ENCODE measurements at places on chromosomes 2 and 18. TPM values are rescaled to one million over a fixed set of nuclear protein-coding genes. Genes with fewer than 3 reads are reported as not detected.

Gene SCN7A
- total RNA-seq = not detected

Gene SAG
- total RNA-seq = 0.05 TPM

Gene UGT1A6
- total RNA-seq = not detected

Gene NAT8
- not detected for total RNA-seq

Gene TMEM163
- total RNA-seq = 0.27 TPM

Gene IL1RL1
- total RNA-seq = 10.7 TPM

Gene C1QL2
- not detected for total RNA-seq

Gene CHRND
- not detected for total RNA-seq

- peaks cover 5% of the 10 kb centered on the region for H3K27me3 ChIP-seq
- peaks cover 7% of the 10 kb centered on the region for H3K4me1 ChIP-seq
- H3K36me3 ChIP-seq = no peaks in the 10 kb centered on the region
- no peak overlapping the region for H3K4me3 ChIP-seq
- no peak for DNase-seq
- H3K27ac ChIP-seq = no peak overlapping the region
Observed at GRCh38 chr2:1132328-1132969, 181.8 kb downstream of the SNTG2 start.

GRCh38 chr2:166365803-166366420 lies 9.8 kb downstream of the SCN9A start:
- H3K4me3 ChIP-seq = no peak overlapping the region
- no peak for DNase-seq
- no peaks in the 10 kb centered on the region for H3K36me3 ChIP-seq

DNA sequence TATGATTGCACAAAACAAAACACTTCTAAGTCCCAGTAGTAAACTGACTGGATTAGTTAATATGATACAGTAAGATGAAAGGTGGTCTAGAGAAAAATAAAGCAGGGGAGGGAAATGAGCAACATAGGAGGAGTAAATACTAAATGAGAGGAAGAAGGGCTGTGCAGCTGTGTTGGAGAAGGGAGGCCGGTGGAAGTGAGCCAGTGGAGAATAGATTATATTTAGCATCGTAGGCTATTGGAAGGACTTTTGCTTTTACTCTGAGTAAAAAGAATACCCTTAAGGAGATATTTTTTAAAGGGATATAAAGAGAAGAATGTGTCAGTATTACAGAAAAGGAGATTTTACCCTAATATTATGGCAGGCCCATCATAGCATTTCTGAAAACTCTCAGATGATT lies 12.7 kb downstream of the WDR75 start:
- no peak overlapping the region for H3K4me3 ChIP-seq
- no peaks in the 10 kb centered on the region for H3K27me3 ChIP-seq
- H3K36me3 ChIP-seq = peaks cover 85% of the 10 kb centered on the region
- no peak for DNase-seq

DNA sequence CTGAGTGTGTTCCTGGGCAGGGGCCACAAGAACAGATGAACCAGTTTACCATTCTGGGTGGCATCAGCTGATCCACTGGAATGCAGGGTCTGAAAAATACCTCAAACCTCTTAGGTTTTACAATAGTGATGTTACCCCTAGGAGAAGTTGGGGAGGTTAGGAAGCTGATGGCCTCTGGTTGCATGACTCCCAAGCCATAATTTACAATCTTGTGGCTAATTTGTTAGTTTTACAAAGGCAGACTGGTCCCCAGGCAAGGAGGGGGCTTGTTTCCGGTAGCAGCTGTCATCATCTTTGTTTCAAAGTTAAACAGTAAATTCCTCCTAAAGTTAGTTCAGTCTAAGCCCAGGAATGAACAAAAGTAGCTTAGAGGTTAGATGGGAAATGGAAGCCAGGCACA lies 113.8 kb upstream of the SLC38A11 start:
- H3K27me3 ChIP-seq = peaks cover 10% of the 10 kb centered on the region
- no peaks in the 10 kb centered on the region for H3K36me3 ChIP-seq
- H3K27ac ChIP-seq = no peak overlapping the region
- peaks cover 1% of the 10 kb centered on the region for H3K4me1 ChIP-seq

- no peak overlapping the region for H3K4me3 ChIP-seq
- H3K4me1 ChIP-seq = peaks cover 14% of the 10 kb centered on the region
- DNase-seq = no peak
- peaks cover 6% of the 10 kb centered on the region for H3K27me3 ChIP-seq
- no peaks in the 10 kb centered on the region for H3K36me3 ChIP-seq
Observed at GRCh38 chr18:76996429-76996828, 136.2 kb downstream of the MBP start.

GRCh38 chr2:23803264-23803964 lies 123.5 kb downstream of the ATAD2B start:
- H3K4me1 ChIP-seq = peaks cover 5% of the 10 kb centered on the region
- H3K36me3 ChIP-seq = peaks cover 18% of the 10 kb centered on the region
- H3K27ac ChIP-seq = no peak overlapping the region
- H3K4me3 ChIP-seq = no peak overlapping the region

DNA sequence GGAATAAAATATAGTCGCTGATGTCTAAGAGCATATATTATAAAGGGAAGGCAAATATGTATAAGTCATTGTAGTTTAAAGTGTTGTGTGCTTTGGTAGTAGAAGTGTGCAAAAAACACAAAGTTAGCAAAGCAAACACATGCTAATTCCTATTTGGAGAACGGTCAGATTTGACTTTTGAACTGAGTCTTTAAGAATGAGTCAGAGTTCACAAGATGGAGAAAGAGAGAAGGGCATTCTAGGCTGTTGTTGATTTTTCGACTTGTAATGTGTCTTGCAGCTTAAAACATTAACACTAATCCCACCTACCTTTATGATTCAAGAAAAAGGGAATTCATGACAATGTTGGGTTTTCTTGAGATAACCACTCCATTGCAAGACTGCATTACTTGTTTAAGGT lies 98.1 kb downstream of the CRIM1 start:
- no peak overlapping the region for H3K27ac ChIP-seq
- H3K4me1 ChIP-seq = no peaks in the 10 kb centered on the region

GRCh38 chr2:187207126-187207525 lies 240.9 kb downstream of the CALCRL start:
- no peak for DNase-seq
- no peak overlapping the region for H3K27ac ChIP-seq
- no peaks in the 10 kb centered on the region for H3K4me1 ChIP-seq
- H3K27me3 ChIP-seq = no peaks in the 10 kb centered on the region

- H3K4me1 ChIP-seq = peaks cover 17% of the 10 kb centered on the region
- peaks cover 65% of the 10 kb centered on the region for H3K36me3 ChIP-seq
- no peak overlapping the region for H3K27ac ChIP-seq
- H3K27me3 ChIP-seq = no peaks in the 10 kb centered on the region
- DNase-seq = no peak
- H3K4me3 ChIP-seq = no peak overlapping the region
Observed at GRCh38 chr2:120278901-120279300, 26.2 kb downstream of the RALB start.

- peak; percentile 29 for DNase-seq
- peaks cover 4% of the 10 kb centered on the region for H3K4me1 ChIP-seq
- no peak within 1 kb of the TSS for H3K27ac ChIP-seq
- peaks cover 62% of the 10 kb centered on the region for H3K27me3 ChIP-seq
Observed at GRCh38 chr2:85132834-85133637, at the start of gene TCF7L1. TCF7L1 (plus strand) TSS chr2:85133392; CDS start chr2:85133685, 293 bp downstream.

DNA sequence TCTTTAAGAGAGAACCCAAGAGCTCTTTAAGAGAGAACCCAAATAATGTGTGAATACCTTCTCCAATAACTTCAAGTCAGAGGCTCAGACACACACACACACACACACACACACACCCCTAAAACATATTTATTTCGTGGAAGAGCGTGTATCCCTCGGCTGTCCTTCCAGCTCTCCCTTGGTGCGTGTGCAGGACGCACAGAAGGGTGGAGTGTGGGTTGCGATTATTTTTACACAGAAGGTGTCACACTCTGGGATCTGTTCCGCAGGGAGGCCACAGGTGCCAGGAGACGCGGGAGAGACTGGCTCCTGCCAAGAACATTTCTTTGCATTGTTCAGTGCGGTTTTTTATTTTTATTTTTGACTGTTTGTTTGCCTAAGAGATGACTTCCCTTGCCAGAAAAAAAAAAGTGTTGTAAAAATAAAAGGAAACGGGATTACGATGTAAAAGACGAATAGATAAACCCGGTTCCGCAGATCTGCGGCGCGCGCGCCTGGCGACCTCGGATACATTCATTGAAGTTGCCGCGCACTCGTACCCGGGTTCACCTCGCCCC lies 47.3 kb upstream of the ATP6V1B1 start:
- H3K4me3 ChIP-seq = peak overlapping the region; percentile 66
- peaks cover 20% of the 10 kb centered on the region for H3K4me1 ChIP-seq
- H3K27ac ChIP-seq = no peak overlapping the region
- no peaks in the 10 kb centered on the region for H3K36me3 ChIP-seq
- H3K27me3 ChIP-seq = peaks cover 84% of the 10 kb centered on the region
- no peak for DNase-seq

GRCh38 chr2:109666466-109666865 lies 52.3 kb downstream of the SOWAHC start:
- H3K27ac ChIP-seq = no peak overlapping the region
- DNase-seq = no peak
- no peaks in the 10 kb centered on the region for H3K36me3 ChIP-seq
- no peak overlapping the region for H3K4me3 ChIP-seq

GRCh38 chr2:34045101-34045655 lies 446.1 kb upstream of the FAM98A start:
- no peaks in the 10 kb centered on the region for H3K4me1 ChIP-seq
- no peaks in the 10 kb centered on the region for H3K36me3 ChIP-seq
- no peak overlapping the region for H3K4me3 ChIP-seq
- no peaks in the 10 kb centered on the region for H3K27me3 ChIP-seq

GRCh38 chr2:195674491-195675221 lies 17.6 kb downstream of the SLC39A10 start:
- H3K27me3 ChIP-seq = no peaks in the 10 kb centered on the region
- DNase-seq = no peak
- H3K4me1 ChIP-seq = peaks cover 11% of the 10 kb centered on the region
- no peak overlapping the region for H3K4me3 ChIP-seq

GRCh38 chr2:224685121-224685520 lies 31.0 kb downstream of the CCDC195 start:
- H3K27ac ChIP-seq = no peak overlapping the region
- no peaks in the 10 kb centered on the region for H3K4me1 ChIP-seq
- no peak for DNase-seq
- no peaks in the 10 kb centered on the region for H3K36me3 ChIP-seq
- peaks cover 4% of the 10 kb centered on the region for H3K27me3 ChIP-seq

GRCh38 chr18:13243363-13243762 lies 24.8 kb downstream of the LDLRAD4 start:
- H3K4me1 ChIP-seq = no peaks in the 10 kb centered on the region
- no peaks in the 10 kb centered on the region for H3K36me3 ChIP-seq
- no peak for DNase-seq
- H3K27ac ChIP-seq = no peak overlapping the region
- no peaks in the 10 kb centered on the region for H3K27me3 ChIP-seq
- no peak overlapping the region for H3K4me3 ChIP-seq

DNA sequence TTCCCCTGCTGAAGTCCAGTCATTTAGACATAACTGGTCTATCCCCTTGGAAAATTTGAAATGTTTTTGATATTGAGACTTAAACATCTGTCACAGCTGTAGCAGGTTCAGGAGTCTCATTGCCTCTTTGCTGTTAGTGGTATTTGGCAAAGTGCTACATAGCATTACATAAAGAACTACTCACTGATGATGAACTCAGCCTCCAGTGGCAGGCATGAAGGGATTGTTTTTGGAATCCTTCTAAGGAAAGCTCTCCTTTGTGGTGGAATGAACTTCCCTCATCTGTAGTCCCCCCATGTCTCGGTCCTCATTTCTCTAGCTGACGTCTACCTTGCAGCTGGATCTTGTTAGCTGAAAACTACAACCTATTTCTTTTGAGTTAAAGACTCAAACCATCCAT lies 111.6 kb downstream of the TACR1 start:
- H3K27ac ChIP-seq = no peak overlapping the region
- no peak overlapping the region for H3K4me3 ChIP-seq
- H3K36me3 ChIP-seq = no peaks in the 10 kb centered on the region

- H3K27me3 ChIP-seq = peaks cover 1% of the 10 kb centered on the region
- H3K27ac ChIP-seq = no peak overlapping the region
- no peak overlapping the region for H3K4me3 ChIP-seq
- no peaks in the 10 kb centered on the region for H3K36me3 ChIP-seq
- no peak for DNase-seq
Observed at GRCh38 chr2:75800456-75800855, 89.7 kb upstream of the GCFC2 start.

- no peak overlapping the region for H3K4me3 ChIP-seq
- no peak overlapping the region for H3K27ac ChIP-seq
- no peaks in the 10 kb centered on the region for H3K4me1 ChIP-seq
- no peak for DNase-seq
Observed at GRCh38 chr18:48550101-48550729, 11.4 kb downstream of the CTIF start.

GRCh38 chr2:45778720-45779171 lies 127.3 kb downstream of the PRKCE start:
- no peaks in the 10 kb centered on the region for H3K27me3 ChIP-seq
- no peak overlapping the region for H3K27ac ChIP-seq
- peak; percentile 41 for DNase-seq
- H3K36me3 ChIP-seq = no peaks in the 10 kb centered on the region
- peaks cover 14% of the 10 kb centered on the region for H3K4me1 ChIP-seq

- no peaks in the 10 kb centered on the region for H3K27me3 ChIP-seq
- H3K4me1 ChIP-seq = no peaks in the 10 kb centered on the region
- no peak within 1 kb of the TSS for H3K4me3 ChIP-seq
- no peak within 1 kb of the TSS for H3K27ac ChIP-seq
- no peak for DNase-seq
Observed at GRCh38 chr2:158101384-158101926, at the start of gene UPP2. UPP2 (plus strand) TSS chr2:158101876; CDS start chr2:158102064, 188 bp downstream.

DNA sequence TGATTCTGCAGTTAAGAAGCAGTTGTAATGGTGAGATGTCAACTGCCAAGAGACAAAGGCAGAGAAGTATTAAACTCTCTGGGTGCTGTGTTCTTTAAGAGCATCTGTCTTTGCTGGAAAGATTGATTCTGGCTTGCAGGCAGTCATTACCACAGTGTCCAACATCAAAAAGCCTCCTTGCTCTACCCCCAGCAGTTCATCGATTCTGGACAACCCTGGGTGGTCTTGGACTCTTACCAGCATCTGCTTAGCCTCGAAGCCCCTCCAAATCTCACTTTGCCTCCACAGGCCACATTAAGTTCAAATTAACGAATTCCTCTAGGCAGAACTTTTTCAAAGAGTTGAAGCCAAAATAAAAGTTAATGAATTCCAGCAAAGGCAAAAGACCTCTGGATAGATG lies 1061.4 kb downstream of the TSN start:
- H3K4me1 ChIP-seq = no peaks in the 10 kb centered on the region
- DNase-seq = no peak
- H3K27me3 ChIP-seq = no peaks in the 10 kb centered on the region

- DNase-seq = no peak
- H3K4me1 ChIP-seq = no peaks in the 10 kb centered on the region
- H3K27me3 ChIP-seq = no peaks in the 10 kb centered on the region
- no peak overlapping the region for H3K4me3 ChIP-seq
- H3K36me3 ChIP-seq = no peaks in the 10 kb centered on the region
- no peak overlapping the region for H3K27ac ChIP-seq
Observed at GRCh38 chr2:126543081-126543480, 112.9 kb upstream of the GYPC start.

All from activated T-helper 2 cell treated with anti-CD3 and anti-CD28 coated beads, Interferon-gamma antibody, Interleukin-2, Interleukin-4, amounts not matched to agents 10 μg/mL and 5 μg/mL and 100 μg/mL, durations not matched to agents 14 hours and 24 hours and 36 hours (primary cell).